ENCODE measurements at places on chromosomes 6 and 20.

DNA sequence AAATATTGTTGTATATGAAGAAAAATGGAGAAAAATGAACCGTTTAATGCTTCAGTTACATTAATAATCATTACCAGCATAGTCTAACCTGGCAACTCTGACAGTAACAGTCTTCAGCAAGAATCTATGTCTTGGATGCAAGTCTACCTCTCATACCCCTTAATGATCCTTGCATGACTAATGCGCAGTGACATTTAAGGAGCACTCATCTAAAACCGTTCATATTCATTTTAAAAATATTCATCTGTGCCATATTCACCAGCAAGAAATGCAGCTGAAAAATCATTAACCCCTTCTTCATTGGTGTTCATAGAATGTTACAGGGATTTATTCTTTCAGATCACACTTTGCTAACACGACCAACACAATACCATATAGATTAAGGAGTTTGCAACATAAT, 227.2 kb upstream of the ASCC3 start:
- DNase-seq = no peak

DNA sequence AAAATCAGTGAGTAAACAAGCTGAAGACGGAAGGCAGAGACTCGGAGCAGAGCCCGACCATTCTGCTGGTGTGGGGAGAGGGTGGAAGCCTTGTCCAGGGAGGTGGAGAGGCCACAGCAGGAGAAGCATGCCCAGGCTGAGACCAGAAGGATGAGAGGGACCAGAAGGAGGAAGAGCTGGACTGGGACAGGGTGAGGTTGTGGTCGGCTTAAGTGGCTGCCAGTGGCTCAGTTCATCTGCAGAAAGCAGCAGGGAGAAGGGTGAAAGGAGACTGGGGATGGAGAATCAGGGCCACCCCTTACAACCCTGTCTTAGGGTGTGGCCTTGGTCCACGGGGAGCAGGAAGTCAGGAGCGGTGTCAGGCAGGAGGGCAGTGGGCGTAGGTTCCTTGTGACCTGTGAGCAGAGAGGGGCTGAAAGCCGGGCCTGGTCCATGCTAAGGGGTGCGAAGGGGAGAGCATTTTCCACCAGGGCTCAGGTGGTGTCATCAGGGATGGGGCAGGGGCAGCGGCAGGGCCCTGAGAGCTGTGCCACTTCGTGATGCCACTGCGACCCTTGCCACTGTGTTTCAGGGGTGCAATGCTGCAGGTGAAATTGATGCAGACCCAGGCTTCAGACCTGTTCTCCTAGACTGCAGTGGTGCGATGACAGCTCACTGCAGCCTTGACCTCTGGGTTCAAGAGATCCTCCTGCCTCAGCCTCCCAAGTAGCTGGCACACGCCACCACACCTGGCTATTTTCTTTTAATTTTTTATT, 81.1 kb downstream of the TTLL2 start:
- DNase-seq = no peak

GRCh38 chr20:62710886-62711702, 2.5 kb downstream of the NTSR1 start:
- no peak for DNase-seq

DNA sequence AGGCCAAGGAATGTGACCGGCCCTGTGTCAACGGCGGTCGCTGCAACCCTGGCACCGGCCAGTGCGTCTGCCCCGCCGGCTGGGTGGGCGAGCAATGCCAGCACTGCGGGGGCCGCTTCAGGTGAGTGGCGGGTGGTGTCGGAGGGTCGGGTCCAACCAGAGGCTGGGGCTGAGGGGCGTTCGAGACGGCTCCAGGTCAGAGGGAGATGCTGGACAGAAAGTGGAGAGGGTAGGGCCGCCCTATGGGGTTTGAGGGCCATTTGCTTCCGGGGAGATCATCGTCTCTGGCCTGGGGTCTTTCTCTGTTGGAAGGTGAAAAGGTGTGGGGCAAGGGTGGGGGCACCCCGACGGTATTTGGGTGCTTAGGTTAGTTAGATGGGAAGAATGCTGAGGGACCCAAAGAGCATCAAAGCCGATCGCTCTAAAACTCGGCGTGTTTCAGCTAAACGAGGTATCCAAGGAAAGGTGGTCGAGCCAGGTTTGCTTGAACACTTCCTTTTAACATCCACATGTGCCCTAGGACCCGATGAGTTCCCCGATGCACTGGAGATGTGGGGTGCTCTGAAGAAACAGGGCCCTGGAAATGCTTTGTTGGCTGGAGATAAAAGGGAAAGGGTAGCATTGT, 691 bp downstream of the ATRN start:
- no peak for DNase-seq

Measured in stimulated activated CD8-positive, alpha-beta memory T cell treated with anti-CD3 and anti-CD28 coated beads, Interleukin-7, amount 100 ng/mL, for 1 hour (primary cell).